ENCODE measurements at places on chromosomes 3 and 15. TPM values are rescaled to one million over a fixed set of nuclear protein-coding genes. Genes with fewer than 3 reads are reported as not detected.

- no peak overlapping the region for H3K27ac ChIP-seq
- no peaks in the 10 kb centered on the region for H3K4me1 ChIP-seq
- no peaks in the 10 kb centered on the region for H3K27me3 ChIP-seq
- no peaks in the 10 kb centered on the region for H3K36me3 ChIP-seq
These were observed 326.6 kb downstream of the ARPP21 start for GRCh38 chr3:35965908-35966307.

DNA sequence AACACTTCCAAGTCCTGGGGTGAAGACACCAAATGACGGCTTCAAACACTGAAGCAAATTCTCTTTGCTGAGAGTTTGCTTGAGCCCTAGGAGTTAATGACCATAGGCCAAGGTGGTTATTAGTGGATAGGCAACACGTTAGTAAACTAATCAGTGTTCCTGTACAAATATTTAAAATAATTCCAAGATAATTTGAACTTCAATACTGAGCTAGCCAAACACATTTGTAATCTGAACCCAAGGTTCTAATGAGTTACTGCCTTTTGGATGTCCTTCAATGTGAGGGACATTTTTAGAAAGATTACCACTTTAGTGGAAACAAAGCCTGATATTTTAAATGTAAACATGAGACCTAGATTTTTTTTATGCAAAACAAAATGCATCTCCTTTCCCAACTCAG, 94.6 kb downstream of the THRB start:
- H3K36me3 ChIP-seq = no peaks in the 10 kb centered on the region
- no peak for DNase-seq
- H3K4me1 ChIP-seq = peaks cover 30% of the 10 kb centered on the region
- no peaks in the 10 kb centered on the region for H3K27me3 ChIP-seq

GRCh38 chr3:61173676-61174075, 77.6 kb downstream of the FHIT start:
- no peaks in the 10 kb centered on the region for H3K27me3 ChIP-seq
- H3K36me3 ChIP-seq = no peaks in the 10 kb centered on the region
- no peak overlapping the region for H3K4me3 ChIP-seq
- no peak for DNase-seq
- H3K4me1 ChIP-seq = no peaks in the 10 kb centered on the region
- no peak overlapping the region for H3K27ac ChIP-seq

GRCh38 chr3:158333736-158334135, 223.8 kb downstream of the RSRC1 start:
- no peak overlapping the region for H3K27ac ChIP-seq
- no peaks in the 10 kb centered on the region for H3K27me3 ChIP-seq
- no peak overlapping the region for H3K4me3 ChIP-seq
- no peaks in the 10 kb centered on the region for H3K4me1 ChIP-seq
- no peaks in the 10 kb centered on the region for H3K36me3 ChIP-seq
- DNase-seq = no peak

DNA sequence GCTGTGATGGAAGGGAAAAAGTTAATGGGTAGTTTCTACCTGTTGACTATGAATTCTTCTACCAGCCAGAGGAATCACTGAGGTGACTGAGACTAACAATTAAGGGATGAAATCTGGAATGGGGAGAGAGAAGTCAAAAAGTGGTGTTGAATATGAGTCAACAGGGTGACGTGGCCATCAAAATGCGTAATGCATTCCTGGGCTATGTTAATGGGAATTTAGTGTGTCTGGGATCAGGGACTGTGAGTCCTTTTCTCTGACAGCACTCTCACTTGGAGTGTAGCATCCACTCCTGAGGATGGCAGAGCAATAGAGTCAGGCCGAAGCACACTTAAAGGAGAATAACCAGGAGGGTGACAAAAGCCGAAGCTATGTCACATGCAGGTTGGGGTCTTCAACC, 60.4 kb downstream of the MESD start:
- H3K27me3 ChIP-seq = no peaks in the 10 kb centered on the region
- H3K4me1 ChIP-seq = no peaks in the 10 kb centered on the region
- H3K27ac ChIP-seq = no peak overlapping the region
- H3K36me3 ChIP-seq = no peaks in the 10 kb centered on the region
- H3K4me3 ChIP-seq = no peak overlapping the region

DNA sequence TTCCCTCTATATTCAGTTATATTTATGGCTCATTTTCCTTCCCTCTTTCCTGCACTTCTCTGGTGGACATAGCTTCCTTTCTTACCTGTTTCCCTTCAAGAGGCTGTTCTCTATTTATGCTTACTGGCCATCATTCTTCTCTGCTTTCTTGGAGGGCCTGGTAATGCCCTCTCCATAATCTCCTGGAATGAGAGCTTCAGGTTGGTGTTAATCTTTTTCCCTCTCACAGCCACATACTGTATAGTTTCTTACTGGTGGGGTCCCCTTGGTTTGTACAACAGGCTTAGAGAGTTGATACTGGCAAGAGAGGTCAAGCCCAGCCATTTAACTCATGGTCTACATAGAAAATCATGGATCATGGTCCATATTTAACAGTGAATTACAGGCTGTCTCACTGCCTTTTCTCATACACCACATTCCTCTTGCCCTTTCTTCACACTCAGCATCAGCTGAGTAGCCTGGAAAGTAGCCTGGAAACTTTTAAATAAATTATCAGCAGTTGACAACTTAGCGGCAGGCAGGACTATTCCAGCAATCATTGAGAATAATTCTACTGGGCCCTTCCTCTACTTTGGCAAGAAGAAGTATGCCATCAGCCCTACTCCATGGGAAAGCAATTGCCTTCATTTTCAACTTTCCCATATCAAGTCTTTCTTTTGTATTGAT, 38.0 kb upstream of the DPH6 start:
- H3K36me3 ChIP-seq = no peaks in the 10 kb centered on the region
- no peak overlapping the region for H3K27ac ChIP-seq
- no peaks in the 10 kb centered on the region for H3K27me3 ChIP-seq
- no peak overlapping the region for H3K4me3 ChIP-seq

DNA sequence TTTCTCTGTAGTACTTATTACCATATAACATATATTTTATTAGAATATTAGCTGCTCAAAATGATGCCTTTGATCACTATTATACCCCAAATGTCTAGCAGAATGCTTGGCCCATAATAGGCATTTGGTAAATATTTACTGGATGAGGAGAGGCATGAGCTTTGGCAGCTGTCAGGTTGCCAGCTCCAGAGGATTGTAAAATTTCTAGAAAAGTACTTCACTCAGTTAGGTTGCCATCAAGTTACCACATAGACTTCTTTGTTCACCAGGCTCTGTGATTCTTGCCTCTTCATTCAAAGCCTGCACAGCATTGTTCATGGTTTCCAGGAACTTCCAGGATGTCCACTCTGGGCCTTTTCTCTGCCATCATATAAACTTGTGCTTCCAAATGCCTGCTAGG, 582.8 kb downstream of the PDCD6IP start:
- H3K4me1 ChIP-seq = no peaks in the 10 kb centered on the region
- no peaks in the 10 kb centered on the region for H3K36me3 ChIP-seq

- H3K4me1 ChIP-seq = peaks cover 4% of the 10 kb centered on the region
- no peak overlapping the region for H3K27ac ChIP-seq
- no peak overlapping the region for H3K4me3 ChIP-seq
- DNase-seq = no peak
- no peaks in the 10 kb centered on the region for H3K36me3 ChIP-seq
- no peaks in the 10 kb centered on the region for H3K27me3 ChIP-seq
These were observed 102.7 kb downstream of the OSBPL10 start for GRCh38 chr3:31878231-31878838.

- H3K4me1 ChIP-seq = no peaks in the 10 kb centered on the region
- H3K27ac ChIP-seq = no peak overlapping the region
- no peak for DNase-seq
- no peak overlapping the region for H3K4me3 ChIP-seq
- no peaks in the 10 kb centered on the region for H3K27me3 ChIP-seq
These were observed 40.9 kb downstream of the FBXL2 start for GRCh38 chr3:33317963-33318709.

DNA sequence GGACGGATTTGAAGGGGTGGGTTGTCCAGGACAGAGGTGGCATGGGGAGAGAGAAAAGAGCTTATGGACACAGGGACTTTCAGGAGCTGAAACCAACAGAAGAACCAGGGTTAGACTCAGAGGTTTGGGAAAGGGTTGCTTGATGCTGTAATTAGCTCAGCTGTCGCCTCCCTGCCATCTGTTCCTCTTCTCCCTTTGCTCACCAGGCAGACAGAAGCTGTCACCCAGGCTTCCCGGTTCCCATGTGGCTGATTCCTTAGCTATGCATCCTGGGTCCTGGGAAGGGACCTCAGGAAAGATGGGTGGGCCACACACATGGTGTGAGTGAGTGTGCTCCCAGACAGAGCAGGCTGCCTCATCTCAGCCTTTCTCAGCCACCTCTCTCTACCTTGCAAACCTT, 14.1 kb downstream of the PTPN23 start:
- no peaks in the 10 kb centered on the region for H3K27me3 ChIP-seq
- H3K36me3 ChIP-seq = no peaks in the 10 kb centered on the region
- no peak for DNase-seq
- no peak overlapping the region for H3K27ac ChIP-seq
- H3K4me1 ChIP-seq = peaks cover 34% of the 10 kb centered on the region
- H3K4me3 ChIP-seq = no peak overlapping the region

- H3K36me3 ChIP-seq = no peaks in the 10 kb centered on the region
- H3K27ac ChIP-seq = no peak overlapping the region
- no peak overlapping the region for H3K4me3 ChIP-seq
- H3K27me3 ChIP-seq = no peaks in the 10 kb centered on the region
These were observed 21.7 kb upstream of the CCDC39 start for GRCh38 chr3:180700941-180701340.

GRCh38 chr15:27681038-27681437, 418.1 kb downstream of the OCA2 start:
- H3K36me3 ChIP-seq = no peaks in the 10 kb centered on the region
- H3K4me1 ChIP-seq = no peaks in the 10 kb centered on the region

- H3K27ac ChIP-seq = peak overlapping the region; percentile 82
- H3K36me3 ChIP-seq = peaks cover 32% of the 10 kb centered on the region
- peaks cover 34% of the 10 kb centered on the region for H3K4me1 ChIP-seq
- no peaks in the 10 kb centered on the region for H3K27me3 ChIP-seq
These were observed 10.7 kb downstream of the GORASP1 start for GRCh38 chr3:39096775-39097174.

GRCh38 chr15:99983171-99983885, 250.1 kb upstream of the LYSMD4 start:
- no peak overlapping the region for H3K27ac ChIP-seq
- no peak for DNase-seq
- peaks cover 21% of the 10 kb centered on the region for H3K4me1 ChIP-seq
- H3K4me3 ChIP-seq = no peak overlapping the region
- H3K36me3 ChIP-seq = no peaks in the 10 kb centered on the region

DNA sequence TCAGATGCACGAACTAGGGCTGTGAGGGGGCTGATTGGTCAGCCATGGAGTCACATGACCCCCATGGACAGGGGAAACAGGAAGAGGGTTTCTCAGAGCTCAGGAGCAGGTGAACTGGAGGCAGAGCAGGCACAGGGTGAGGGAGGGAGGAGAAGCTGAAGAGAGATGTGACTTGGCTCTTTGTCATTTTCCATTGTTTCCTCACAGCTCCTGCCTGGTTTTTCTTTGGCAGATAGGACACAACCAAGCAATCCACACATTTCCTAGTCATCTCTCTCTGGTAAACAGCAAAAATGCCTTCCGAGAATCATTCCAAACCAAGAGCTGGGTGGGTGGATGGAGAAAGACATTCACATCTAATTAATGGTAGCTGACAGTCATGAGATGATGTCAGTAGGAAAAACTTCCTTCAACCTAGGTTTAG, 43.4 kb upstream of the LMCD1 start:
- peaks cover 9% of the 10 kb centered on the region for H3K4me1 ChIP-seq
- no peaks in the 10 kb centered on the region for H3K36me3 ChIP-seq
- no peak for DNase-seq

GRCh38 chr15:38652998-38653397, 88.4 kb upstream of the RASGRP1 start:
- no peaks in the 10 kb centered on the region for H3K4me1 ChIP-seq
- no peak overlapping the region for H3K27ac ChIP-seq
- H3K36me3 ChIP-seq = no peaks in the 10 kb centered on the region
- DNase-seq = no peak
- H3K4me3 ChIP-seq = no peak overlapping the region

GRCh38 chr15:72344602-72345001, 24.6 kb upstream of the CELF6 start:
- H3K4me3 ChIP-seq = no peak overlapping the region
- no peak overlapping the region for H3K27ac ChIP-seq
- peaks cover 39% of the 10 kb centered on the region for H3K36me3 ChIP-seq
- no peaks in the 10 kb centered on the region for H3K4me1 ChIP-seq
- DNase-seq = no peak
- H3K27me3 ChIP-seq = no peaks in the 10 kb centered on the region

DNA sequence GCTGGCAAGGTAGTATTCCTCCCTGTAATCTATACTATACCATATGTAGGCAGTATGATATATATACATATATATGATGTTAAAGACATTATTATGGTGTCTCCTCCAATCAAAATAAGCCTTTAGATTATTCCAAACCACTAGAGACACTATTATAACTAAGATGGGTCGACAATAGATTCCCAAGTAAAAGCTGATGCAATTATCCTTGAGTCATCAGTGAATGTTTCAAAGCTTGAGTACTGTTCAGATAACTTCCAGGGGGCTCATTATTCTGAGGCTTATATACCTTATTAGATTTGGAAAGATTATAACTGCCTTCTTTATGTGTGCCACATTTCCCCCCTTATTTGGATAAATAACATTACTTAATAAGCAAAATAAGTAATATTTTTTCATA, 11.9 kb upstream of the C3orf38 start:
- H3K4me3 ChIP-seq = no peak overlapping the region
- H3K4me1 ChIP-seq = no peaks in the 10 kb centered on the region
- H3K36me3 ChIP-seq = peaks cover 2% of the 10 kb centered on the region
- no peak for DNase-seq

- peak overlapping the region; percentile 28 for H3K27ac ChIP-seq
- H3K27me3 ChIP-seq = no peaks in the 10 kb centered on the region
- H3K36me3 ChIP-seq = no peaks in the 10 kb centered on the region
These were observed 103.0 kb downstream of the MAGI1 start for GRCh38 chr3:65935724-65936123.

DNA sequence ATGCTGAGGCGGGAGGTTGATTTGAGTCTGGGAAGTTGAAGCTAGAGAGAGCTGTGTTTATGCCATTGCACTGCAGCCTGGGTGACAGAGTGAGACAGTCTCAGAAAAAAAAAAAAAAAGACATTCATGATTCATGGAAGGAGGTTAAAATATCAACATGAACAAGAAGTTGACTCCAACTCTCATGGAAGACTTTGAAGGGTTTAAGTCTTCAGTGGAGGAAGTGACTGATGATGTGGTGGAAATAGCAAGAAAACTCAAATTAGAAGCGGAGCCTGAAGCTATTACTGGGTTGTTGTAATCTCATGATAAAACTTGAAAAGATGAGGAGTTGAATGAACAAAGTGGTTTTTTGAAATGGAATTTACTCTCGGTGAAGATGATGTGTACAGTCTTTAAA, 491.8 kb downstream of the SQOR start:
- H3K27me3 ChIP-seq = no peaks in the 10 kb centered on the region
- H3K4me1 ChIP-seq = no peaks in the 10 kb centered on the region
- H3K4me3 ChIP-seq = no peak overlapping the region
- H3K27ac ChIP-seq = no peak overlapping the region
- no peaks in the 10 kb centered on the region for H3K36me3 ChIP-seq

The CAND2 gene
- 3.6 TPM for total RNA-seq

The ARHGEF26 gene
- total RNA-seq = 16.9 TPM

The PLSCR2 gene
- not detected for total RNA-seq

The OIP5 gene
- total RNA-seq = not detected

The SYNPR gene
- total RNA-seq = not detected

The SPCS1 gene
- total RNA-seq = 33.0 TPM

The TRAIP gene
- 3.6 TPM for total RNA-seq

The LRTM1 gene
- total RNA-seq = not detected

The CERS3 gene
- total RNA-seq = 0.33 TPM

The PFN2 gene
- 39.7 TPM for total RNA-seq

The CPEB1 gene
- not detected for total RNA-seq

The UROC1 gene
- not detected for total RNA-seq

The HEG1 gene
- total RNA-seq = 45.7 TPM

The SNX33 gene
- 21.8 TPM for total RNA-seq
